Fibroblast of the aortic adventitia (primary cell): ENCODE measurements at places on chromosomes 1 and 21. TPM values are rescaled to one million over a fixed set of nuclear protein-coding genes. Genes with fewer than 3 reads are reported as not detected.

PYHIN1 gene
- 1.6 TPM in 1 of 2 replicates, not detected in the other for total RNA-seq

TFF3 gene
- total RNA-seq: not detected in 2 replicates

OPRD1 gene
- total RNA-seq: not detected in 2 replicates

ORC1 gene
- total RNA-seq: 0.49 and 12.6 TPM in 2 replicates

PLA2G2C gene
- total RNA-seq: not detected in 2 replicates

BRDT gene
- total RNA-seq: not detected in 2 replicates

FAM72C gene
- total RNA-seq: 0.45 TPM in 1 of 2 replicates, not detected in the other

DCST1 gene
- total RNA-seq: not detected in 2 replicates

MROH7 gene
- total RNA-seq: 0.27 TPM in 1 of 2 replicates, not detected in the other

ITLN1 gene
- 0.49 TPM in 1 of 2 replicates, not detected in the other for total RNA-seq

KRTAP12-2 gene
- not detected in 2 replicates for total RNA-seq

OR2L5 gene
- total RNA-seq: under 0.01 TPM in 1 of 2 replicates, not detected in the other

HIVEP3 gene
- total RNA-seq: 1.1 and 1.2 TPM in 2 replicates

LCE2B gene
- total RNA-seq: not detected in 2 replicates

MPL gene
- not detected in 2 replicates for total RNA-seq

WNT2B gene
- total RNA-seq: 1.8 and 2.4 TPM in 2 replicates

FCRL3 gene
- total RNA-seq: not detected in 2 replicates

GRCh38 chr1:154000420-154000819, 9.9 kb downstream of the RPS27 start:
- DNase-seq: no peak

DNA sequence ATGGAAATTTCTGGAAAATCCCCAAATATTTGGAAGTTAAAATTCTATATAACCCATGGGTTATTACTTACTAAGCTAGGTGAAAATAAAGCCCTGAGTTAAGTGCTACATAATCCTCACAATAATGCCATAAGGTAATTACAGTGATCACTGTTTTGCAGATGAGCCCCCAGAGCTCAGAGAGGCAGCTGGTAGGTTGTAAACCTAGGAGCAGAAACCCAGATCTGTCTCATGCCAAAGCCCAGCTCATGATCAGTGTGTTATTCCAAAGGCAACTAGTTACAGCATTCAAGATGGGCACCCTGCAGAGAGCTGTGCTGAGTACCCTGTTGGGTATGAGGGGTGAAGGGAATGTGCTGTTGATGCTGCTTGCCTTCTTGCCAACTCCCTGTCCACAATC, 10.8 kb upstream of the MYOG start:
- no peak for DNase-seq

GRCh38 chr1:93591676-93592550, 89.7 kb downstream of the BCAR3 start:
- no peak for DNase-seq

DNA sequence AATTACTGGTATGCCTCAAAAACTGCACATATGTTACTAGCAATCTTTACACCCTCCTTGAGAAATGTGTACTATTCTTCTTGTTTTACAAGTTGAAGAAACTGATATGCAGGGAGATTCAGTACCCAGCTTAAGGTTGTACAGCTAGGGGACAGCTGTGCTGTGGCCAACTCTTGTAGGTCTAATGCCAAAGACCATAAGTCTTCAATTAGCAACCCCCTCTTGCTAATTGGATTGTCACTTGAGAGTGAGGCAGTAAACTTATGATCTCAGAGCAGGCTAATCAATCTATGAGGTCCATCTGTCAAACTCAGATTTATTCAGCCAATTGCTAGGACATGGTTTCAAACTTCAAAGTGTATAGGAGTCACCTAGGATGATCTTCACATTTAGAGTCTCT, 492.0 kb upstream of the USP24 start:
- no peak for DNase-seq

DNA sequence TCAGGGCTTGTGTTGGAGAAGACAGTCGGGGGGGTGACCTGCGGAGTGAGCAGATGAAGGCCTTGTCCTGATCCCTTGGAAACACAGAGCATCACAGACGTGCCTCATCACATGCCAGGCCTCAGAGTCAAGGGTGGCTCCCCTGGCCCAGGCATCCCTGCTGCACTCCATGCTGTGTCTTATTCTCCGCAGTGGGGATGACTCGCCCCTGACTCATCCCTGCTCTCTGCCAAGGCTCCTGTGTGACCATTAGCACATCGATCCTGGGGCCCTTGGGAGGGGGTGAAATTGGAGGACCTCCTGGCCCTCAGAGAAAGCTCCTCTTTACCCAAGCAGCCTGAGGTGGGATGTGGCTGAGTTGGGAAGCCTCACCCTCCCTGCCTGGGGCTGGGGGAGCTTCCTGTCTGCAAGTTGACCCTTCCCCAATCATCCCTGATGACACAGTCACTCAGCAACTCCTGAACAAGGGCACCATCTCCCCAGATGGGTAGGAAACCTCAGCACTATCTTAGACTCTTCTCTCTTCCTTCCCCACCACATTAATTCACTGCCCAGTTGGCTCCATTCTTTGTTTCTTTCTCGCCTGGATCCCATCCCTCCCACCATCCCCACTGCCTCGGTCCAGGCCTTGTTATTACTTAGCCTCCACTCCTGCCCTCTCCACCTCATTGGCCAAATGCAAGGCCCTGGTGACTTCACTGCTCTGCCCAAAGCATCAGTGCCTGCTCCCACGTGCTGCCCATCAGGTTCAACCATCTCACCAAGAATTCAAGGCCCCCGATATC, 74.6 kb downstream of the CAMK2N1 start:
- peak; percentile 89 for DNase-seq

GRCh38 chr21:27536319-27536718, 569.4 kb upstream of the ADAMTS5 start:
- DNase-seq: no peak

- DNase-seq: peak; percentile 67
Observed at GRCh38 chr1:923131-923990, at the start of gene SAMD11. Gene SAMD11 (plus strand): TSS chr1:923923. CDS start chr1:924432, 509 bp downstream.

GRCh38 chr1:18203645-18204044, 96.0 kb downstream of the IGSF21 start:
- no peak for DNase-seq

GRCh38 chr1:27687906-27688305, 15.9 kb upstream of the IFI6 start:
- DNase-seq: no peak

- DNase-seq: no peak
Observed at GRCh38 chr1:114750780-114751179, 7.0 kb downstream of the CSDE1 start.

DNA sequence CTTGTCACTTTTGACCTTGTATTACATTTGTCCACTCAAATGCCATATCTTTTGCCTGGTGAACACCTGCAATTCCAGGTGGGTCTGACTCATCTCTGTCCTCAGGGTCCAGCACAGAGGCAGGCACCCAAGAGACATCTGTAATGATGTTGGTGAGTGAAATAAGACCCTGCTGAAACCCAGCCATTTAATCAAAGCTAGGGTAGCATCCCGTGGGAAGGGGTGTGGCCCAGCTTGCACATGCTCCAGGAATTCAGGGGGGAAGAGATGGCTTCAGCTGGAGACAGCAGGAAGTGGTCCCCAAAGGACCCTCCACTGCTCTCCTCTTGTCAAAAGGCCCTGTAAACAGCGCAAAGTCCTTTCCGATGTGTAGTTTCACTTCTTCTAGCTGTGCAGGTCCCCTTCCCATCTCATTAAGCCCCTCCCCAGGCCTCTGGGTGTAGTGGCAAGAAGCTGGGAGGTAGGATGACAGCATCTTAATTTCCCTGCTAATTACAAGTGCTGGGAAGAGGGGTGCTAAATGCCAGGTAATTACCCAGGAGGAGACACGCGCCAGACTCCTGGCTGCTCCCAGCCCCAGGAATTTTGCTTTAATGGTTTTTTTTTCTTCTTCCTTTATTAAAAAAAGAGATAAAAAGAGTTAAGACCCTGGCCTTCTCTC, 54.4 kb upstream of the TRABD2B start:
- DNase-seq: no peak

DNA sequence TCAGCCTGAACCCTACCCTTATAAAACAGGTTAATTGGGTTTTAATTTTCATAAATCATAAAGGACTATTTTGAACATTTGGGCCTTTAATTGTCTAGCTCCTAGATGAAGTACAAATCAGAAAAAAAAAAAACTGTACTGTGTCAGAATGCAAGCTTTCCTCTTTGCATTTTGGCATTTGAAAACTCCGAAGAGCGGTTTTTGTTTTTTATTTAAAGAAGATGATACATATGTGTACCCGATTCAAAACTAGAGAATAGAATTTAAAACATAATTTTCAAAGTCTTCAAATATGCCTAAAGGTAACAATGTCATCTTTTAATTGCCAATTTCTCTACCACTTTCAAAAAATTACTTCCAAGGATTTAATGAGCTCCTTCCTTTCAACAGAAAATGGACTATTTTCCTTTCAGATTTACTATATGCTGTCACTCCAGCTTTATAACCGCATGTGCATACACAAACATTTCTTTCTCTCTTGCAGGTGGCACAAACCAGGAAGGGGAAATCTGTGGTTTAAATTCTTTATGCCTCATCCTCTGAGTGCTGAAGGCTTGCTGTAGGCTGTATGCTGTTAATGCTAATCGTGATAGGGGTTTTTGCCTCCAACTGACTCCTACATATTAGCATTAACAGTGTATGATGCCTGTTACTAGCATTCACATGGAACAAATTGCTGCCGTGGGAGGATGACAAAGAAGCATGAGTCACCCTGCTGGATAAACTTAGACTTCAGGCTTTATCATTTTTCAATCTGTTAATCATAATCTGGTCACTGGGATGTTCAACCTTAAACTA, 33.7 kb downstream of the MRPL39 start:
- DNase-seq: peak; percentile 84

- DNase-seq: no peak
Observed at GRCh38 chr21:42490720-42491119, 5.3 kb downstream of the RSPH1 start.

GRCh38 chr1:242412921-242413320, 111.6 kb downstream of the PLD5 start:
- DNase-seq: no peak

DNA sequence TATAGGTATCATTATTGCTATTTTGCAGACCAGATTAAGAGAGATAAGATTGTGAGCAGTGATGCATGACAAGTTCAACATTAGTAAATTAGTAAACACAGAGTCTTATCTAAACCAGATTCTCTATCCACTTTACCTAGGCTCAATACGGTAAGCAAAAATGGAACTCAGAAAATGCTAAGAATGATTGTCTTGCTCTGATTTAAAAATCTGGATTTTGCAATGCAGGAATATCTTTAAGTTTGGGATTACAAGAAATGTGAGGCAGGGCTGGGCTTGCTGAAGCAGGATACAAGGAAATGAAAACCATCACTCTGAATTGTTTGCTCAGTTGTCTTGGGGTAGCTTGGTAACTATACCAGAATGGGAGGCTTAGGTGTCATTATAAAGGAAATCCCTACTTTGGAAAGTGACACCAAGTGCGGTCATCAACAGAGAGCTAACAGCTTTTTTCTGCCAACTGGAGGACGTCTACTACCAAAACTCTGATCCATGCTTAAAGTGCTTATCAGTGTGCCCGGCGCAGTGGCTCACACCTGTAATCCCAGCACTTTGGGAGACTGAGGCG, 332.7 kb upstream of the RUNX1 start:
- no peak for DNase-seq

GRCh38 chr1:109923131-109923945, 12.7 kb downstream of the CSF1 start:
- no peak for DNase-seq

DNA sequence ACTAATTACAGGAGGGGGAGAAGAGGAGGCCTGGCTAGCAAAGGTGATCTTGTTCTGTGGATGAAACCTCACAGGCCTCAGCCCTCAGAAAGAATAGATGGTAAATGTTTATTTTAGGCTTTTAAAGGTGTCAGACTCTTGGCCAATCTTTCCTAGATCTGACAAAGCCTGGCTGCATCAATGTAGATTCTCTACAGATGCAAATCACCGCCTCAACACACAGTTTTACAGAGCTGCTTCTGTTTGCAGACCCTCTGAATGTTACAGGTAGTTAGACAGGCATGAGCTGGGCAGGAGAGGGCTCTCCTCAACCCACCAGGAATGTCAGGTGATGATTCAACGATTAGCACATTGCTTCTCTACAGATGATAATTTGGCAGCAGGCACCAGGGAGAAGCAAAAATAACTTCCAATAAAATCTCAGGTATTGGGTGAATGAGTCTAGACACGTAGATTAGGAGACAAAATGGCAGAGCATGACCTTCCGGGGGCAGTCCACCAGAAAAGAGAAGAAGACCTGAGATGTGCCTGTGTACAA, 105.4 kb upstream of the VANGL1 start:
- DNase-seq: no peak

GRCh38 chr1:54795841-54796468, 5.2 kb downstream of the TTC22 start:
- DNase-seq: no peak

- peak; percentile 75 for DNase-seq
Observed at GRCh38 chr1:170239445-170239844, 93.7 kb downstream of the NTMT2 start.

DNA sequence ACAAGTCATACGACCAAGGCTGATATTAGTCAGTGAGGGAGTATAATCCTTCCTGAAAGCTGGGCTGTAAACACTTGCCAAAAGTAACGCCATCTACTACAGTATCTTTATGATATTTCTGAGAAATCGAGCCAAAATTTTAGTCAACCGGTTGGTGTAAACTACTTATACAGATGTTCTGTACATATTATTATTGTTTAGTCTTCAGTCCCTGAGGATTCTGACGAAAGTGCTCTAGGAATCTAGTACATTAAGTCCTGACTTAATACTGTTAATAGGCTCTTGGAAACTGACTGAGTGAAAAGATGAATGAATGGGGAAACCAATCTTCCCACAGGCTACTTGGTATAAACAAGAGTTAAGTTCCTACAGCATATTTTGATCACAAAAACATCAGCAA, 274.3 kb downstream of the USP25 start:
- peak; percentile 8 for DNase-seq

DNA sequence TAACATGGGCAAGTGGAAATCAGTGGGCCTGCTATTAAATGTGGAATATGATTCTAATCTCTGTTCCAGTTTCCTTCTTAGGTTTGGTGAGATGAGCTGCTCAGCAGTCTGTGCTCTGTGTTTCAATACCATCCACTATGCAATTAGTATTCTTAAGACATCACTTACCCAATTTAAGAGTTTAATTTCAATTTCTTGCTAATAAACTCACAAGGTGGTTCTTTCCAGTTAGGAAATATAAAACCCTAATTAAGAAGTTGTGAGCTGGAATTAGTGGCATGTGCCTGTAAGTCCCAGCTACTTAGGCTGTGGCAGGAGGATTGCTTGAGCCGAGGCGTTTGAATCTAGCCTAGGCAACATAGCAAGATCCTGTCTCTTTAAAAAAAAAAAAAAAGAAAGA, 51.7 kb downstream of the MPZL1 start:
- no peak for DNase-seq

DNA sequence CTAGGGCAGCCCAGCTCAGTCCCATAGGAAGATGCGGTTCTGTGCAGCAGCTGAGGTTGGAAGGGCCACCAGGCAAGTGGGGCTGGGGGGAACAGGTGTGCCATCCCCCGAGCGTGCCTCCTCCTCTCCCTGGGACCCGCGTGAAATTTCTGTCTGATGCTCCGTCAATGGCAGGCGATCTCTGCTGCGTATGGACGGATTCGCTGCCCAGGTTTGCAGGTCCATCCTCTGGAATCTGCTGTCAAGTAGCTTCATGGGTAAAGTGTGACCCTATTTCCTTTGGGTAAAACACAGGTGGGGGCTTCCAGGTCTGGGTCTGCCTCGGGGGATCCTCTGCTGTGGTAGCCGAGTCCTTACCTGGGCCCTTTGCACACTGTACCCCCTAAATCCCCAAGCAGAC, 114.6 kb upstream of the ARHGEF16 start:
- DNase-seq: no peak

GRCh38 chr1:37605061-37605650, 9.4 kb upstream of the GNL2 start:
- peak; percentile 28 for DNase-seq
